Activated T-cell treated with anti-CD3 and anti-CD28 coated beads, Interleukin-2, amount 50 U/mL, for 1 hour (primary cell): ENCODE measurements at places on chromosomes 16 and 17.

DNA sequence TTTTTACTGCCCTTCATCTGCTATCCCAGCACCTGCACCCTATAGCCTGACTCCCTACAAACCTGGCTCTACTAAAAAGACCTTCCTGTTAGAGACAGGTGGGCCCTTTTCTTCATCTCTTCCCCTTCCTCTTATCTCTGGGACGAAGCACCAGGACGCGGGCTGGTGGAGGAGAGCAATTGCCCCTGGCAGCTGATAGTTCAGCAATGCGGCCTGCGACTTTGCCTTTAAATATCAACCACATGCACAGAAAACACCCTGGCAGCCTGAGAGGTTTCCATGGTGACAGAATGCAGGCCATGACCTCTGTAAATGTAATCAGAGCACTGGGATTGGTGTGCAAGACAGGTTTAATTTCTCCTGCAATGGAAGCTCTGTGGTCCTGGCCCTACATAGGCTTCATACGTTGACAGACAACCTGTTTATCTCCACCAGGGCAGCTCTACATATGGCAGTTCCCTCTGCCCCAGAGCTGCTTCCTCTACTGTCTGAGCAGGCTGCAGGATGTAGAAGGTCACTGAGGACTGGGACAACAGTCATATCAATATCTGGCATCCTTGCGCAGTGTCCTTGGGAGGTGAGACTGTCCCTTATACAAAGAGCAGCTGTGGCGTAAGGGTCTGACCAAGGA lies 10.0 kb upstream of the SKAP1 start:
- peak; percentile 55 for DNase-seq

DNA sequence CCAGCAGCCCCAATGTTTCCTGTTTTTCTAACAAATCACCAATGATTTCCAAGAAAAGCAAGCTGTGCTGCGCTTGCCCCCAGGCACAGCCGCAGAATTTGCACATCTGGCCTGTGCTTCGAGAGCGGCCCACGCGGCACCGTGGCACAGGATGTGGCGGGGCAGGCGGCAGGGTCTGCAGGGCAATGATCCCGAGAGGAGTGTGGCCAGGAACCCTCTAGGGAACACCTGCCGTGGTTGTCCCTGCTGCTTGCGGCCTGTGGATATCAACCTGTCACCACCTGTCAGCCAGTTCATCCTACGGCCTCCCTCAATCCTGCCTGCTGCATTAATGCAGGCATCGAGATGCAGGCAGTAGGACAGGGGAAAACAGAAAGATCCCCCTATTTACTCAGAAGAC lies 24.0 kb downstream of the PIK3R5 start:
- peak; percentile 73 for DNase-seq

DNA sequence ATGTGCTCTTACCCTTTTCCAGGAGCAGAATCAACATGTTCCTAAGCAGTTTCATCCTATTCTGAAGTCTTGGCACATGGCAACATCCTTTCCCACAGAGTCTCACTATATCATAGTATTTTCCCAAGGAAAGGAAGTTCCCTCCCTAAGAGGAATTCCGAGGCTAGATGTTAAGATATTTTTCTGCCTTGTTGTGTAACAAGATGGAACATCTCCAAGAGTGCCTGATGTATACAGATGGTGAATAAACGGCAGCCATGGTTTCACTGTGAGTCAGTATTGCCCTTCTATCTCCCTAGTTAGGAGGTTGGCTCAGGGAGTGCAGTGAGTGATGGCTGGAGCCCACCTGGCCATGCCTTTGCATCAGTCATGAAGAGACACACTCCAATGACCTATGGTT lies 48.2 kb downstream of the SPACA3 start:
- no peak for DNase-seq

GRCh38 chr16:46929378-46930332 lies 43.8 kb downstream of the DNAJA2 start:
- DNase-seq = peak; percentile 65

GRCh38 chr16:14424595-14424994 lies 205.5 kb downstream of the PARN start:
- DNase-seq = no peak

GRCh38 chr16:81626181-81626674 lies 152.9 kb upstream of the PLCG2 start:
- DNase-seq = no peak

DNA sequence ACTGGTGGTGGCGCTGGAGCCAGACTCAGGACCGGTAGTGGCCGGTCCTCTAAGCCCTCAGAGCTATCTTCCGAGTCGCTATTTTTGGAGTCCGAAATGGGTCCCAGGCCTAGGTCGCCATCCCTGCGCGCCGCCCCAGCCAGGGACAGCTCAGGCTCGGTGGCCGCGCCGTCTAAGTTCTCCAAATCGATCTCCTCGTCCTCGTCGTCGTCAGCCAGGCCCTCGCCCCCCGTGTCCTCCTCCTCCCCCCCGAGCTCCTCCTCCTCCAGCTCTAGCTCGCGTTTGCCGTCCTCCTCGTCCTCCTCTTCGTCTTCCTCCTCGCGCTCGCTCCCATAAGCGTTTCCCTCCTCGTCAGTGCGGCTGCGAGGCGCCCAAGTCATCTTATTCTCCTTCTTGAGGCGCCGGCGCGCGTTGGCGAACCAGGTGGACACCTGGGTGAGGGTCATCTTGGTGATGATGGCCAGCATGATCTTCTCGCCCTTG lies 1.6 kb downstream of the IRX3 start:
- no peak for DNase-seq

DNA sequence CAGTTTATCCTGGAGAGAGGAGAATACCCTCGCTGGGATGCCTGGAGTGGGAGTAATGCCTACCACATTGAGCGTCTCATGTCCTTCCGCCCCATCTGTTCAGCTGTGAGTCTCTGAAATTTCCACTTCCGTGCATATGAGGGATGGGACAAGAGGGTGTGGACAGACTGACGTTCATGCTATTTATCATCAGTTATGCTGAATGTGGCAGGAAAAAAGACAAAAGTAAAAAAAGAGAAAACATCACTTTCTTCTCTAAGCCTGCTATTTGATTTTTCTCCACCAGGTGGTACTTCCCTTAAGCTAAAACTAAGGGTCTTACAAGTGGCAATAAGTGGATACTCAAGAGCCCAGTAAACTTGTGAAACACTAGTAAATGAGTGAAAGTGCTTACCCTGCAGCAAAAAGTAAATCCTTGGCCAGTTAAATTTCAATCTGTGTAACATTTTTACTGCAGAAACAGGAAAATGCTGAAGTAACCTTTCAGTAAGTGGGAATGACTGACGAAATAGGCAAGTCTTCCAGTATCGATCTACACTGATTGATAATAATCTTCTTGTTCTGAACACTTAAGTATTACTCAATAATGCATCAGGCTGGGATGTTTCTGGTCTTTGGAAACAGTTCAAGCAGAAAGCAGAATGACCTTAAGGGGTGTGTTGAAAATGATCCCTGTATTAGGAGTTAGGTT lies 5.6 kb downstream of the CRYBA1 start:
- no peak for DNase-seq

DNA sequence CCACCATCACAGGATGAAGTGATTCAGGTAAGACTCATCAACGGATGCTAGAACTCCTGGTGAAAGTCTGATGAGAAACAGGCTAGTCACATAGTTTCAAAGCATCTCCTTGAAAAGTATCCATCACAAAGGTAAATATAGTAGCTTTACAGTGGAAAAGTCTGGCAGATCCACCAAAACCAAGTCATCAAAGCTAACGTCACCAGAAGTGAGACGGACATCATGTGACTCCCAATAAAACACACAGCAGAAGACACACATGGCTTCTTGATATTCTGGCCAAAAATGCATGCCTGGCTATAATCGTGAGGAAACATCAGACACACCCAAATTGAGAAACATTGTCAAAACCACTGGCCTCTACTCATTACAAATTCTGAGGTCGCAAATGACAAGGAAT lies 17.9 kb upstream of the TRPV3 start:
- DNase-seq = no peak

GRCh38 chr16:75798714-75799113 lies 72.4 kb upstream of the CPHXL start:
- DNase-seq = no peak

DNA sequence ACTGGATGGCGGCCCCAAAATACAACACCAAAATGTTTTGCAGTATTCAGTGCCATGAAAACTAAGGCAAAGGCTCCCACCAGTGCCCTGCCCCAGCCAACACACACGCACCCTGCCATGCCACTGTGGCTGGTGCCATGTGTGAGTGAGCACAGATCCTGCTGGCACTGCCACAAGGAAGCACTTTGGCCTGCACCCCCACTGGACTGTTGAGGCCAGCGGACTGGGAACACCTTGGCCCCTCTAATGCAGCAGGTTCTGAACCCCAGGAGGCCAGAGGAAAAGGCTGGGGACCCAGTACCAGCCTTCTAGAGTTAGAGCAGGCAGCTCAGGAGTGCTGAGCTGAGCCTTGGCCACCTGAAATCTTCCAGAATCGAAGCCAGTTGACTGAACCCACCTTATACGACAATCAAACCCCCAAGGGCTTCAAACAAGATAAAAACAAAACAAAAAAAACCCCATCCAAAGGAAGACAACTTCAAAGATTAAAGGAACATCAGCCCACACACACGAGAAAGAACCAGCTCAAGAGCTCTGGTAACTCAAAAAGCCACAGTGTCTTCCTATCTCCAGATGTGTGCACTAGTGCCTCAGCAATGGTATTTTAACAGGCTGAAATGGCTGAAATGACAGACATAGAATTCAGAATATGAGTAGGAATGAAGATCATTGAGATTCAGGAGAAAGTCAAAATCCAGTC lies 21.5 kb downstream of the NLRP1 start:
- DNase-seq = no peak

GRCh38 chr16:59385491-59385890 lies 651.4 kb upstream of the GOT2 start:
- no peak for DNase-seq

- no peak for DNase-seq
Measured at GRCh38 chr17:44648963-44649362, 7.3 kb upstream of the MEIOC start.
